ENCODE measurements at places on chromosomes 5 and 9.

DNA sequence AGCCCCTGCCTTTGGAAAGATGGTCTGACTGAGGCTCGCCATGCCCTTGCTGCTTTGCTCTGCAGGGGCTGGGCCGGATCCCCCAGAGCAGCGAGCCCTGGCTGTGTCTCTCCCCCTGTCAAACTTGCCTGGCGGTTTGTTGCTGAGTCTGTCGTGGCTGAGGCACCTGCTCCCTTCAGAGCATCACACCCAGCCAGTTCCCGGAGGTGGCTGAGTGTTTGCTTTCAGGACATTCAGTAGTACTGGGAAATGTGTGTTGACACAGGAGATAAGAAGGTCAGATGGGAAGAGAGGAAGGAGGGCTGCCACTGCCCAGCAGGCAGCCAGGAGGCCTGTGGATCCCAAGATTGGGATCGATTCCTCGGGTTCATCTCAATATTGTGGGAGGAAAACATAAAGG is 62.9 kb downstream of the GADD45G start:
- no peak for DNase-seq

- DNase-seq = no peak
These were observed 99.1 kb upstream of the RUFY1 start for GRCh38 chr5:179451114-179451827.

- DNase-seq = no peak
These were observed 18.6 kb upstream of the NOTCH1 start for GRCh38 chr9:136564379-136564988.

DNA sequence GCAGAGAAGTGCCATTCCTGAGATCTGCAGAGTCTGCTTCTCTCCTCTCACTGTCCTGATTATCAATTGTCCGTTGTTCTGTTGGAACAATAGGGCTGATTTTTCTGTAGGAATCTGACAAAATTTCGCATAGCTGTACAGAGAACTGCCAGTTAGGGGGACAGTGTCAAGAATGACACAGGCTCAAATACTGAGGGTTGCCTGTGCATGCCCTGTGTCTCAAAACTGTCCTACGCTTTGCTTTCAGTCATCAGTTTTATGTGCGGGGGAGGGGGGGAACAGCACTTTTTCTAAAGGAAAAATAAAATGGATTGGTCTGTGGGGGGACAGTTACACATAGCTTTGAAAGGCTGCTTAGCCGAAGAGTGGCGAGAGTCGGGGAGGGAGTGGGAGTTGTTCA is 248.6 kb downstream of the PDZD2 start:
- no peak for DNase-seq

- peak; percentile 57 for DNase-seq
These were observed 3.0 kb upstream of the UBE2R2 start for GRCh38 chr9:33813712-33814641.

DNA sequence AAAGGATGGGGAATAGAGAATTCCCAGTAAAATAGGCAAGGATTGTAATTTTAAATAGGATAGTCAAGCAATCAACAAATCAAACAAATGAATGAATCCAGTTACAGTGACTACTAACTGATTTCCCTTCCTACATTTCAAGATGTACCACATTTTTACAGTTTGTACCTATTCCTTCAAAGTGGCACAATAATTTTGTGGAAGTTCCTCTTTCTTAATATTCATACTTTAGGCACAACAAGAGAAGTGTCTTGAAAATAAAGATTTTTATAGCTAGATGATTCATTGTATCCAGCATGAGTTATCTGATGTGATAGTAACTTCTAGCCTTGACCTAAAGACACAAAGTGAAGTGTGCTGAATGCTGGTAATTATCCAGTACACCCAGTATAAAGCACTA is 122.2 kb upstream of the ACOT12 start:
- no peak for DNase-seq

Measured in central memory CD4-positive, alpha-beta T cell (primary cell).